ENCODE measurements at places on chromosomes 6 and 20. TPM values are rescaled to one million over a fixed set of nuclear protein-coding genes. Genes with fewer than 3 reads are reported as not detected.

Gene MROH8
- 1.8 TPM for total RNA-seq

Gene SNAP91
- 0.95 TPM for total RNA-seq

Gene ERVFRD-1
- not detected for total RNA-seq

Gene LPIN3
- total RNA-seq = 21.0 TPM

Gene CCDC170
- not detected for total RNA-seq

GRCh38 chr20:50055524-50056083, 57.3 kb downstream of the UBE2V1 start:
- no peak for DNase-seq

Gene LST1
- total RNA-seq = not detected

Gene PPP1R16B
- total RNA-seq = 0.92 TPM

GRCh38 chr6:151191527-151191926, 48.2 kb upstream of the AKAP12 start:
- no peak for DNase-seq

DNA sequence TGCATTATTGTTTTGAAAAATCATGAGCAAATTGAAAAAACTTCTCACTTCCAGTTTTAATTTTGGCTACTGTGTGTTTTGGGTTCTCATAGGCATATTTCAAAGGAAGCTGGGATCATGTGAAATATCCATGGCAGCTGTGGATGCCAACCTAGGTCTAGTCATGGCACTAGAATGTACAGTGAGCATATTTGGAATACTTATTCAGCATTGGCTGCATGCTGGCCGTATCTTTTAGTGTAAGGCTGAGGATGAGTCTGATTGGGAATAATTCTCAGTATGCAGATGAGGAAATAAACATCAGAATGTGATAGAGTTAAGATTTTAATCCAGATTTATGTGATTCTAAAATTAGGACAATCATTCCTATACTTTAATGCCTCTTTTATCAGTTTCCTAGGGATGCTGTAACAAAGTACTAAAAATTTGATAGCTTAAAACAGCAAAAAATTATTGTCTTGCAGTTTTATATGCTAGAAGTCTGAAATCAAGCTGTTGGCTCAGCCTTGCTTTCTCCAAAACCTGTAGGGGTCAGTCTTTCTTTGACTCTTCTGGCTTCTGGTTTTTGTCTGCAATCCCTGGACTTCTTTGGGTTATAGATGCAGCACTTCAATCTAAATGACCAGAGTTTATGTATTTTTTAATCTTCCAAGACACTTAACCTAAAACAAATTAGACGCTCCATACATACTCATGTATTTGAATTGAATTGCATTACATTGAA, 37.7 kb upstream of the DEFB112 start:
- DNase-seq = no peak

- DNase-seq = no peak
Observed at GRCh38 chr20:42441196-42441863, 748.4 kb downstream of the PTPRT start.

DNA sequence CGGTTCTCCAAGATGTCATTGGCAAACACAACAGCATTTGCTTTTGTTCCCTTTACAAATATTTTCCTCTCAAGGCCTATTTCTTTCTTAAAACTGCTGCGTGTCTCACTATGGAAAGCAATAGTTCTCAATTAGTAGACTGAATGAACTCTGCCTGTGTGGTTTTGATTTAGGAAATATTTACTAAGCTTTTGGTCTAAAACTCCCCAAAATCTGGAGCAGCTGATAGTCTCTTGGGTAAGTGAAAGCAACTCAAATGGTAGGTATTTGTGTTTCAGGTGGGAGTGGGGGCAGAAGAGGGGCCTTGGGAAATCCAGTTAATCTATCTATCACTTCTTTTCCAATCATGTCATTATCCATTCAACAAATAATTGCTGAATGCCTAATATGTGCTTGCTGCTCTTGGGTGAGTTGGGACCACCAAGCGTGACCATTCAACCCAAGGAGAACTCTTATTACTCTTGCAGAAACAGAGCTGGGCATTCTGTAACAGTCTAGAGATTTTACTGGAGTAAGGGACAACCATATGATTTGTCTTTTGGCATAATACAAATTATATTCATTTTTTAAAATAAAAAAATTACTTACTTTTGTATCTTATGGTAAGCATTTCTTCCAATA, 33.2 kb upstream of the ADTRP start:
- no peak for DNase-seq

DNA sequence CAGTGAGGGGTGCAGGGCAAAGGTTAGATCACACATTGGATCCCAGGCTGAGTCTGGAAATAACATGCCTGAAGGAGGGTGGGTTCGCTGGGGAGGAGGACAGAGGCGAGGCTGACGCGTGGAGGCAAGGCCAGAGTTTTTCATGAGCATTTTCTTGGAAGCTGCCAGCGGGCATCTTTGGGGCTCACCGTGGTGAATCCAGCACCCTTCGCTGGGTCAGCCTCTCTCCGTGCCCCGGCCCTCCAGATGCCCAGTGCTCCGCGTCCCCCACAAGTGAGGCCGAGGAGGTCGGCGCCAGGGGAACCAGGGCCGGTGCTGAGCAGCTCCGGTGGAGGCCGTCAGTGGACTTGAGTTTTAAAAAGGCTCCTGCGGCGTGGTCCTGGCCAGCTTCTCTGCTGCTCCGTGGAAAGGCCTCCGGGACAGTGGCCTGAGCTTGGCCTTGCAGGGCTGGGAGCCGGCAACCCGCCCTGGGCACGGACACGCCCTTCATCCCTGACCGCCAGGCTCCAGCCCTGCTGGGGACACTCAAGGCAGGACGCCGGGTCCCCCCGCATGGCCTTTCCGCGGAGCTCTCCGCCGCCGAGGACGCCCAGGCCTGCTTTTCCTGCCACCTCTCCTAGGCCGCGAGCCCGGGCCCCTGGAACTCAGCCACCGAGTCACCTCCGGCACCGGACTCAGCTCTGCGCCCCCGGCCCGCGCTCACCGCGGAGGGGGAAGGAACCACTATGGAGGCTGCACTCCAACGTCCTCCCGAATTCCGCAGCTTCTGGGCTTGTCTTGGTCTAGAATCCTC, 114.3 kb downstream of the THBS2 start:
- DNase-seq = no peak

DNA sequence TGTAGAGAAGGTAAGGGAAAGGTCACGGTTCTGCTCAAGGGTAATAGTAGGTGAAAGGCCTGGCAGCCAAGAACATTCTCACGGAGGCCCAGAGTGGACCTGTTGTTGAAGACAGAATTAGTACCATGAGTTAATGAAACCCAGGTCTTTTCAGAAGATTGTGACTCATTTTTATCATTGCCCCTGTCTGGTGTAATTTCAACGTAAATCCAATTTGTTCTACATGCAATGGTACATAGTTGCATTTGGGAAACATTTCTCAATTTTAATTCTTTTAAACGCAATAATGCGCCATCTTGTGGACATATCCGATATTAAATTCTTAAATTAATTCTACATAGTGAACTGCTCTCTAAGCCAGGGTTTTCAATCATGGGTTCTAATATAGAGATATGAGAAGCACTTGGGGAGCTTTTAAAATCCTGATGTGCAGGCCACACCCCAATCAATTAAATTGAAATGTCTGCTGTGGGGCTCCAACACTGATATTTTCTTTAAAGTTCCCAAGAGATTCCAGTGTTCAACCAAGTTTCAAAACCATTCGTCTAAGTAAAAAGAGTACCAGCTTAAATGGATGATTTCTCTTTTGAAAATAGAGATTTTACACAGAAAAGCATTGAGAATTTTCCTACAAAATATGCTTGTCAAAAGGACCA, 257.4 kb downstream of the PLCB1 start:
- DNase-seq = peak; percentile 1

- no peak for DNase-seq
Observed at GRCh38 chr6:106677282-106677681, 47.9 kb downstream of the QRSL1 start.

Gene CTAGE9
- 0.15 TPM for total RNA-seq

DNA sequence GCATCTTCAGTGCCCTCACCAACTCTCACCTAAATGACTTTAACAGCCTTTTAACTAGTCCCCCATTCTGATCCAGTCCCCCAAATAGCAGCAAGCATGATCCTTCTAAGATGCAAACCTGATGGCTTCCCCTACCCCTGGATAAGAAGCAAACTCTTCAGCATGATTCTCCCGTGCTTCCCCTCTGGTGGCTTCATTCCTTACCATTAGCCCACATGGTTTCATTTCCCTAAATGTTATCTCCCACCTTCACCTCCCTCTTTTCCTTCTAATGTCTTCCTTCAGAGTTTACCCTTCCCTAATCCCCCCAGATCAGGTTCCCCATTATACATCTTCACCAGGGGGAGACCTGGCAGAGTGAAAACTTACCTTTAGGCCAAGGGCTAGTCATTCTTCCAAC, 4.0 kb upstream of the RAB5IF start:
- no peak for DNase-seq

- DNase-seq = no peak
Observed at GRCh38 chr6:136677822-136678221, 114.5 kb downstream of the MAP3K5 start.

- DNase-seq = no peak
Observed at GRCh38 chr20:15139522-15139921, 802.1 kb upstream of the FLRT3 start.

- no peak for DNase-seq
Observed at GRCh38 chr6:39876826-39877225, 57.4 kb downstream of the MOCS1 start.

Gene SAMD3
- total RNA-seq = not detected

Gene ZNF391
- 4.4 TPM for total RNA-seq

DNA sequence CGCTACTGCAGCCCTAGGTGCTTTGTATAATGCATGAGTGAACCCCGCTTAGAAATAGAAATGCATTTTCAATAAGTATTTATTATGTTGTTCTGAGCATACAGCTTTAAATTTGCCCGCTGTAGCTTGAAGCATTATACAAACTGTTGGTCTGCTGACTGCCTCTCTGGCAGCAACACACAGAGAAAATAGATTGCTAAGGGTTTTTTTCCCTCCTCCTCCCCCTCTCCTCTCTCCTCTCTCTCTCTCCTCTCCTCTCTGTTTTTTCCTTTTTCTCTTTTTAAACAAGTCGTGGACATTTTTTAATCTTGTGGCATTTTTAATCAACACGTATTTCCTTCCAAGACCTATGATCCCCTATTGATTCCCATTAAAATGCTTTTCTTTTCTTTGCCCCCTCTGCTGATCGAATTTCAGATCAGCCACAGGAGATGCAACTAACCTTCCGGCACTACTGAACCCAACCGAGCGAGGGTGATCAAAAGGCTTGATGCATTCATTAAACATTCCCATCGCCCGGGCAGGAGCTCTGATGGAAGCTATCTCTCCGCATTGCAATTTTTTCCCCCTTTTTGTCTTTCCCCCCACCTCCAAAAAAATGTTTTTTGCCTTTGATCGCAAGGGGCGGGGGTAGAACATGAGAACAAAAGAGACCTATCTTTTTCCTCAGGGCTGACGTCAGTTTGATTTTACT, 90.7 kb upstream of the ARID1B start:
- DNase-seq = peak; percentile 51

Gene GRM1
- not detected for total RNA-seq

Gene MCCD1
- not detected for total RNA-seq

GRCh38 chr20:41065716-41066115, 37.1 kb downstream of the TOP1 start:
- DNase-seq = no peak

- DNase-seq = no peak
Observed at GRCh38 chr6:10014557-10014956, 400.3 kb downstream of the TFAP2A start.

DNA sequence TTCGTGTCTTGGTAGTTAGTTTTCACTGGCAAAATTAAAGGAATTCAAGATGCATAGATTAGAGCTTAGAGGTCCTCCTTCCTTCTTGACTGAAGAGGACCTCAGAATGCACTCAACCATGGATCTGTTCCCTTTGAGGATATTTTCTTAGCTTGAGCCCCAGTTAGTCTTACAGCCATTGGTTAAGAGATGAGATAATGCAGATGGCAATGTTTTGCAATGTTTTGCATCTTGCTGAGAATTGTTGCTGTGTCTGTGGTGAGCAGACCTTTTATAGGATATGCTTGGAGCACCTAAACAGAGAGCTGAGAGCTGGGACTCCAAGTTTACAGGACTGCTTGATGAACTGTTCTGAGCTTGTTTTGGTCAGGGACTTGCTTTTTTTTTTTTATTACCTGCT, 107.5 kb downstream of the TMEM170B start:
- DNase-seq = no peak

Gene SYCP2
- total RNA-seq = 39.7 TPM

Gene LAMA2
- total RNA-seq = 0.28 TPM

DNA sequence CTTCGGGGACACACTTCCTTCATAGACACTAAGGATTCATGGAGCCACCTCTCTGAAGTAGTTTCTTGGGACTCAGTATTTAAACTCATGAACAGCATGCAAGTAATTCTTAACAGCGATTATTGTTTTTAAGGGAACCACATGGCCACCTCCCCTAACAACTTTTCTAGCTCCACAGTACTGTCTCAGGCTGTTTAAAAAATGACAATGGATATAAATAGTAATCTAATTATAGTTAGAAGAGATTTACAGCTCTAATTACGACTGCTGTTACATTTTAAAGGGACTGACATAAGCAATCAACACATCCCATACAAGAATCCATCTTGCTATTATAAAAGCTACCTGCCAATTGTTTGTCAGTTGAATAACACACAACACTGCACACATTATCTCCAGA, 72.1 kb upstream of the HDGFL1 start:
- DNase-seq = no peak

- DNase-seq = no peak
Observed at GRCh38 chr6:157984686-157985225, 3.1 kb downstream of the SYNJ2 start.

DNA sequence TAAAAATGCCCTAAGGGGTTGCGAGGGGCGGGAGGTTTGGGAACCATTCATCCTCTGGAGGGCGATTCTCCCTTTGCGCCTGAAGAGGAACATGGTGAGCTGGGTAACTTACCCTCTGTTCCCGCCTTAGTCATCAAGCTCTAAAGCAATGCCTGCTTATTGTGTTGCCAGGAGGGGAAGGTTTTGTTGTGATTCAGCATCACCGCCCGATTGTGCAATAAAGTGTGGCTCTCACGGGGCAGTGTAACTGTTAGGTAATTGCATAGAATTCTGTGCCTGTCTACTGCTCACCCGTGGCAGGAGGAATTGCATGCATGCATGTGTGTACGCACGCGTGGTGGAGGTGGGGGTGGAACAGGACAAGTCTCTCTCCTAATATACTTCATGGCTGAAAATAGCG, 95.5 kb upstream of the AGPAT4 start:
- DNase-seq = no peak
